Regular cardiac myocyte (primary cell): ENCODE measurements at places on chromosomes 16 and 17. TPM values are rescaled to one million over a fixed set of nuclear protein-coding genes. Genes with fewer than 3 reads are reported as not detected.

MYLK3 gene
- total RNA-seq, result 0.19 and 0.56 TPM in 2 replicates

PITPNM3 gene
- total RNA-seq, result 0.28 and 0.58 TPM in 2 replicates

PSME3IP1 gene
- total RNA-seq, result 63.4 and 89.0 TPM in 2 replicates

PRCD gene
- total RNA-seq, result 1.9 and 11.0 TPM in 2 replicates

KRT24 gene
- not detected in 2 replicates for total RNA-seq

C1QTNF8 gene
- not detected in 2 replicates for total RNA-seq

KCNG4 gene
- total RNA-seq, result not detected in 2 replicates

KRT15 gene
- 0.56 and 3.5 TPM in 2 replicates for total RNA-seq

AMZ2 gene
- total RNA-seq, result 79.2 and 90.8 TPM in 2 replicates

ARMC5 gene
- total RNA-seq, result 5.1 and 8.4 TPM in 2 replicates

CNGB1 gene
- total RNA-seq, result not detected in 2 replicates

TCAP gene
- total RNA-seq, result 0.19 and 0.28 TPM in 2 replicates

STAC2 gene
- under 0.01 TPM in 2 replicates for total RNA-seq

SLC47A2 gene
- not detected in 2 replicates for total RNA-seq

CTU2 gene
- total RNA-seq, result 13.0 and 34.1 TPM in 2 replicates

GDPD3 gene
- total RNA-seq, result 0.56 and 0.77 TPM in 2 replicates

SPNS2 gene
- total RNA-seq, result 0.96 and 1.1 TPM in 2 replicates

ASPA gene
- 0.19 and 0.85 TPM in 2 replicates for total RNA-seq

TEKT1 gene
- not detected in 2 replicates for total RNA-seq

ATAD5 gene
- total RNA-seq, result 1.1 and 5.4 TPM in 2 replicates

GPR142 gene
- total RNA-seq, result not detected in 2 replicates

KCNJ18 gene
- not detected in 2 replicates for total RNA-seq

DLX3 gene
- total RNA-seq, result 0.19 TPM in 1 of 2 replicates, not detected in the other

TAT gene
- total RNA-seq, result not detected in 2 replicates

PHF12 gene
- total RNA-seq, result 10.5 and 13.0 TPM in 2 replicates
